Activated T-helper 1 cell treated with anti-CD3 and anti-CD28 coated beads, Interleukin-2, amount 50 U/mL, for 16 hours (primary cell): ENCODE measurements at places on chromosomes 3 and 15.

- no peak for DNase-seq
Measured at GRCh38 chr15:68310178-68310803, 32.7 kb downstream of the FEM1B start.

- DNase-seq = no peak
Measured at GRCh38 chr3:194399874-194400411, 877 bp upstream of the GP5 start.

DNA sequence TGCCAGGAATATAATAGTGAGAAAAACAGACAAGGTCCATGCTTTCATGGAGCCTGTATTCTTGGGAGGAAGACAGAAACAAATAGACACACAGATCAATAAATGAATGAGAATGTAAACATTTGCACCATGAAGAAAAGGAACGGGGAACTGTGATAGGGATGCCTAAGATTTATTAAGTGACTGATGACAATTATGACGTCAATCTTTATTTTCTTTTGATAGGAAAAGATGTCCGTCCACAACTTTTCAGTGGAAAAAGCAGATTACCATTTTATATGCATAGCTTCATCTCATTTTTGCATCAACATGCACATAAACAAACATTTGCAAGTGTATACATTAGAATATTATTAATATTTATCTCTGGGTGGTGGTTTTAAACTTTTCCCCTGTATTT lies 27.9 kb upstream of the WNT5A start:
- no peak for DNase-seq

- DNase-seq = no peak
Measured at GRCh38 chr3:170716172-170716805, 130.4 kb upstream of the SLC7A14 start.

DNA sequence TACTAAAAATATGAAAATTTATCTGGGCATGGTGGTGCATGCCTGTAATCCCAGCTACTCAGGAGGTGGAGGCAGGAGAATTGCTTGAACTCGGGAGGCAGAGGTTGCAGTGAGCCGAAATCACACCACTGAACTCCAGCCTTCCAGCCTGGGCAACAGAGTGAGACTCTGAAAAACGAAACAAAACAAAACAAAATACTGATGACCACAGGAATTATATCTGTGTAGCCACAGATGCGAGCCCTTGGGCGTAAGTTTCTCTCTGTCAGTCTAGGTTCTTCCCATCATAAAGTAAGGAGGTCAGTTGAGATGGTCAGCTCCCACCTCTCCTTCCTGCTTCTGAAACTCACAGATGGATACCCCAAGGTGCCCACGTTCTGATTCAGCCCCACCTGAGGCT lies 37.7 kb upstream of the CFAP161 start:
- DNase-seq = no peak

GRCh38 chr15:73930371-73930770 lies 4.1 kb downstream of the LOXL1 start:
- DNase-seq = no peak

DNA sequence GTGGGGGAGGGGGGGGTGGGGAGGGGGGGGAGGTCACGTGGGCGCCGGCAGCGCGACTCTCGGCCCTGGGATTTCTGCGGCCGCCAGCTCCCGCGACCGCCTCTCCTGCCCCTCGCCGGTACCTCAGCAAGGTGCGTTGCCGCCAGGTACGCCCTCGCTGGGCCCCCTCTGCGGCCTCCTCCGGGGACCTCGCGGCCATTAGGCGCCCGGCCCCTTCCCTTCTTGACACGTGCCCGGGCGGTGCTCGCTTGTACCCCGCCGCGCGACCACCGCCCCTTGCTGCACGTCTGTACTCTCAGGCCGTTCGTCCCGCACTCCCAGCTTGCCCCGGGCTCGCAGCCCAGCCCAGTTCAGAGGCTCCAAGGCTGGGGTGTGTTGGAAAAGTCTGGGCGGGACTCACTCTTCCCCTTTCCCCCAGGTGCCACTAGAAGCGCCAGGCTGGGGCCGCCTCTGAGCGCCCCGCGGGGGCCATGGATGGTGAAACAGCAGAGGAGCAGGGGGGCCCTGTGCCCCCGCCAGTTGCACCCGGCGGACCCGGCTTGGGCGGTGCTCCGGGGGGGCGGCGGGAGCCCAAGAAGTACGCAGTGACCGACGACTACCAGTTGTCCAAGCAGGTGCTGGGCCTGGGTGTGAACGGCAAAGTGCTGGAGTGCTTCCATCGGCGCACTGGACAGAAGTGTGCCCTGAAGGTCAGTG lies at the start of gene MAPKAPK3:
TSS of gene MAPKAPK3 (plus strand) at position 56 of the 696 bp plus-strand sequence. CDS start at position 471, 415 bp downstream.
- DNase-seq = no peak

- DNase-seq = no peak
Measured at GRCh38 chr3:13213911-13214846, 140.9 kb upstream of the IQSEC1 start.

DNA sequence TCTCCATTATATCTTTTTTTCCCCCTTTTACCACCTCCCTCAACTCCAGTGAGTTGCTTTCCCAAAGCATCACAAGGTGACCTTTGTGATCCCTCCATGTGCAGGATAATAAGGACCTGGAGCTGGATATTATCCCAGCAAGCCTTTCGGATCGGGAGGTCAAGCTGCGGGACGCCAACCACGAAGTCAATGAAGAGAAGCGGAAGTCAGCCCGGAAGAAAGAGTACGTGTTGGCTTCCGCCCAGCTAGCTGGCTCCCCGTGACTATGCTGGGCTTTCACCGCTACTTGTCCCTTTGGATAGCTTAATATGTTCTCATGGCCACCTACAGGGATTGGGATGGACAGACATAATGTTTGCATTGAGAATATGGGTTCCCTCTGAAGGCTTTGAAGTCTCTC lies 273.7 kb upstream of the UMPS start:
- DNase-seq = no peak

- DNase-seq = no peak
Measured at GRCh38 chr3:14587740-14588360, 47.7 kb upstream of the GRIP2 start.

DNA sequence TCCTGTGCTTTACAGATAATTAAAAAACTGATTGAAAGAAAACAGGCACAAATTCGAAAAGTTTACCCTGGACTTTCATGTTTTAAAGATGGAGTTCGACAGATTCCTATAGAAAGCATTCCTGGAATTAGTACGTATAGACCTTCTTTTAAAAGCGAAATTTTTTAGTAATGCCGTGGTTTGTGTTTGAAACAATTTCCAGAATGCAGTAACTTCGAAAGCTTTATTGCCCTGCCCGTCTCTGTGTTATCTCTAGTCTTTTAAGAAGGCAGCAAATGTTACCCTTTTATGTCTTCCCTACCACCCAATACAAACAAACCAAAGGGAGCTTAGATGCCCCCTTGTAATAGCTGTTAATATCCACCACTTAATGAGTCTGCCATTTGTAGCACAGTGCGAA lies 39.7 kb downstream of the SGO1 start:
- no peak for DNase-seq

GRCh38 chr3:129702934-129703712 lies 96.6 kb upstream of the PLXND1 start:
- DNase-seq = no peak

DNA sequence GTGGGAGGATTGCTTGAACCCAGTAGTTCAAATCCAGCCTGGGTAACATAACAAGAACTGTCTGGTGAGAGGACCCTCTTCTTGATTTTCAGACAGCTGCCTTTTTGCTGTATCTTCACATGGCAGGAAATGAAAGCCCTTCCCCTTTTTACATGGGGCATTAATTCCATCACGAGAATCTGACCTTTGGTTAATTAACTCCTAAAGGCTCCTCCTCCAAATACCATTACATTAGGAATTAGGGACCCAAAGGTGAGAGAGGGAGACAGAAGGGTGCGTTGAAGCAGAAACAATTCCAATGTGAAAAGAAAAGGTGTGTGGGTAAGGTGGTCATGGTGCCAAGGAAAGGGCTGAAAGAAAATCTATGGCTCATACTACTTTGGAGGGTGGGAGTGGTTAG lies 536.2 kb downstream of the MAGI1 start:
- no peak for DNase-seq

GRCh38 chr3:156750191-156750873 lies 75.8 kb upstream of the LEKR1 start:
- no peak for DNase-seq

GRCh38 chr15:69380726-69381105 lies 33.4 kb upstream of the KIF23 start:
- DNase-seq = no peak

GRCh38 chr3:14796403-14797077 lies 22.2 kb upstream of the FGD5 start:
- no peak for DNase-seq

DNA sequence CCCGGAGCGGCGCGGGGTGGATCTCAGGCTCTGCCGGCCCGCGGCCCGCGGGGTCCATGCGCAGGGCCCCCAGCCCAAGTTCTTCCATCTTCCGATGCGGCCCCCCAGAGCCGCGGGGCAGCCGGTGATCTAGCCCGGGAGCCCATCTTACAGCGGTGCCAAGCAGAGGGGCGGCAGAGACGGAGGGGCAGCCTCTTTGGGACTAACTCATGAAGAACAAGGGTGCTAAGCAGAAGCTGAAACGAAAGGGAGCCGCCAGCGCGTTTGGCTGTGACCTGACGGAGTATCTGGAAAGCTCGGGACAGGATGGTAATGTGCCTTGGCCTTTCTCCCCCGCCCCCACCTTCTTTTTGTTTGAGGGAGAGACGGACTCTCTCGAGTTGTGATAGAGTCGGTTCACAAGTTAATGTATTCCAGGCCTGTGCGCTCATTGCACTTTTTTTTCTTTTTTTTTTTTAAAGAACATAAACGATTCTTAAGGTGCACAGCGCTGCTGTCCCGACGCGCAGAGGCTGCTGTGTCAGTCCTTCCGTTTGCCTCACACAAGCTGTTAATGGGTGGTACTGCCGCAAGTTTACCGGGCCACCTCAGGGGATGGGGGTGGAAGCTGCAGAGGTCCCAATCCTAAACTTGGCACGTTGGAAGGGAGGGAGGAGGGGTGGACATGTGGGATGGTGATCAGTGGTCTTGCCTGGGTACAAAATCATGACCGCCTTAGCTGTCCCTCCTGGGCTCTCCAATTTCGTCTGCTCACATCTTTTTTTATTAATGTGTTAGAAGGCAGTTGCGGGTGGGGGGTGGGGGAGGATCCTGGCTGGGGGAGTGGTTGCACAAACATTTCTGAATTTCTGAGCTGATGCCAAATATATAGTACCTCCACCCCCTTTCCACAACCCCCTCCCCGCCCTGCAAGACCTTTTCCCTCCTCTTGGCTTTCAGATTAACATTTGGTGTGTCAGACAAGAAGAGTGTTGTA lies 801 bp downstream of the ARHGAP31 start:
- peak; percentile 16 for DNase-seq

GRCh38 chr15:33910741-33911140 lies 57.6 kb upstream of the CHRM5 start:
- no peak for DNase-seq

GRCh38 chr15:36468746-36469145 lies 110.7 kb upstream of the CDIN1 start:
- no peak for DNase-seq

DNA sequence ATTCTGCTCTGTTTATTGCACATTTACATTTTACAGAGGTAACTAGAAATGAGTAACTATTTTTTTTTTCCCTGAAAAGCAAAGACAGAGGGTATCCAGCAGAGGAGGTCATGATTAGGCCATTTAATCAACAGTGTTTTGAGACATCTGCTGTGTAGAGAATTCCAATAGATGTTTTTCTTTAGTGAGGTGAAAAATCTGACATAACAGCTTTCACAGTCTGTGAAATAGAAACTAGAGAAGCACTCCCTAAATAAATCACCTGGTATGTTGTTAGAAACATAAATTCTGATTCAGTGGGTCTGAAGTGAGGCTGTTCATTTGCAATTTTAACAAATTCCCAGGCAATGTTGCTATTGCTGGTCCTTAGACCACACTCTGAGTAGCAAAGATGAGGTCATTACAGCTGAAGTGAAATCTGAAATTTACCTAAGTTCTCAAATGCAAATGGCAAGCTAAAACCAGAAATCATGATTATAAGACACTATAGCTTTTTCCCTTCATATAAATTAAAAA lies 329.2 kb upstream of the LRRC3B start:
- no peak for DNase-seq

DNA sequence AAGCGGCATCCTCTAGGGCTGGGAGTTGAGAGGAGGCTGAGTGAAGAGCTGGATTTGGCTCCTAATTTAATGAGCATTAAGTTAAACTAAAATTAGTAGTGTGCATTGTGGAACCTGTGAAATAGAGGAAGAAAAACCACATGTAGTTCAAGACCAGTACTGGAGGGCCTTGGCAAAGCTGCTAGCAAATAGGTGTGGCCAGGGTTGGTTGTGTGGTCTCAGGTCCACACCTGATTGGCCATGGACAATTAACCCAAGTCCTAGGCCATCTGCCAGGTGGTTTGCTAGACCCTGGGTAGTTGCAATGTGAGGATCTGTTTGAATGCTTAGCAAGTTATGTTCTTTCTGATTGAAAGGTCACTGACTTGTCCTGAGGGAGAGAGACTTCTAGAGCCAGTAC lies 275.5 kb downstream of the PDCD6IP start:
- no peak for DNase-seq

DNA sequence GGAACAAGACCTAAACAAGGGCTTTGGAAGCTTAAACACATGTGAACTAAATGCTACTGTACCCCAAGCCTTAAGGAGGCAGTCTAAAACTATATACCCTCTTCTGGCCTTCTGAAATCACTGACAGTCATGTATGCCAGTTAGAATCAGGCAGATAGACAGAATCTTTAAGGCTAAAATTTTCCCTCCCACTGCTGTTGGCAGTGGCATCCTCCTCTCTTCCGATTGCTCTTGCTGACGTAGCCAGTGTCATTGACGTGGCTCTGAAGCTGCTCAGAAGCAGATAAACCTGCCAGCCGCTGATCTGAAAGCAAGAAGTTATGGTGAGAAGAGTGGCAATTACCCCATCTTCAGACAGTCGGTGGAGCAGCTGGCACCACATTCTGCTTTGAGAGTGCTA lies 3.3 kb downstream of the RYR3 start:
- DNase-seq = no peak

DNA sequence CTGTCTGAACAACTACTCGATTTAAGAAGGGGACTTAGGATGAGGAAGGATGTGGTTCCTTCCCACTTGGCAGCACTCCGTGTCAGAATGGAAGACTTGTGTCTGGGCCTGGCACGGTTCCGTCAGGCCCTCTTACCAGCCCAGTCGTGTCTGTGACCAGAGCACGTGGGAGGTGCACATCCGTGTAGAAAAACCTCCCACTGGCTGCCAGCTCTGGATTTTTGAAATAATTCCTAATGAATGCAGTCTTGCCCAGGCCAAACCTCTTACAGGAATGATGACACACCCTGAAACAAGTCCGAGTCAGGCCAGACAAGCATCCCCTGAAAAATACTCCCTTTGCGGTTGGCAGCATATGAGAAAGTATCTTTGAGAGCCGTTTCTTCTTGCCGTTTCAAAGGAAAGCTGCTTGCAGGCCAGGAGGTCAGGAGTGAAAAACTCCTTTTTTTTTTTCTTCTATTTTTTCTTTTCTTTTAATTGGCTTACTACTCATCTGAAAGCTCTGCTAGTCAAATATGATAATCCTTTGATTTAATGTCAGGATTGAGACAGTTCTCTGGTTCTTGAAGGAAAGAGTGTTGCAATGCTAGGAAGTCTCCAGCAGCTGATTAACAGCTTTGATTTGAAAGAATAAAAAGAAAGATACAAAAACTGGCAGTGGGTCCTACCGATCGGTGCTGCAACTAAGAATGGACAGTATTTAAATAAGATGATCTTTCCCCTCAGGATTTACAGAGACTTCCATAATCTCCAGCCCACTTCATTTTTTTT lies 19.8 kb downstream of the IL1RAP start:
- DNase-seq = no peak
